ENCODE measurements at places on chromosomes 7 and 10. TPM values are rescaled to one million over a fixed set of nuclear protein-coding genes. Genes with fewer than 3 reads are reported as not detected.

The GPR85 gene
- polyA plus RNA-seq, result 3.0 TPM

DNA sequence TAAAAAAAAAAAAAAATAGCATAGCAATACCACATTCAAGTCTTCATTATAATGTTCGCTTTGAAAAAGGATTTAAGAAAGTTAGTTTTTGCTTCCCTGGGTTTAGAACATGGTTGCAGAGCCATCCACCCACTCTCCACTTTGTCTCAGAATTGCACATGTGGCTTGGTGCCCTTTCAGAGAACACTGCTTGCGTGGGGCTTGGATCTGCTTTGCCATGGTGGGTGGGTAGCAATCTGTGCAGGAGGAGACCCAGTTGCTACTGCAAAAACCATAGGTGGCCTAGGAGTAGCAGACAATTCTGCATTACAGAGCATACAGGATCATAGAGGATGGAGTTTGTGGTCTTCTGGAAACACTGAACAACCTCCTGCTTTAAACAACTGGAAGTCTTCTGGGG lies 421.4 kb upstream of the CELF2 start:
- no peaks in the 10 kb centered on the region for H3K4me1 ChIP-seq
- H3K4me3 ChIP-seq, result no peak overlapping the region
- no peaks in the 10 kb centered on the region for H3K27me3 ChIP-seq
- no peaks in the 10 kb centered on the region for H3K36me3 ChIP-seq

DNA sequence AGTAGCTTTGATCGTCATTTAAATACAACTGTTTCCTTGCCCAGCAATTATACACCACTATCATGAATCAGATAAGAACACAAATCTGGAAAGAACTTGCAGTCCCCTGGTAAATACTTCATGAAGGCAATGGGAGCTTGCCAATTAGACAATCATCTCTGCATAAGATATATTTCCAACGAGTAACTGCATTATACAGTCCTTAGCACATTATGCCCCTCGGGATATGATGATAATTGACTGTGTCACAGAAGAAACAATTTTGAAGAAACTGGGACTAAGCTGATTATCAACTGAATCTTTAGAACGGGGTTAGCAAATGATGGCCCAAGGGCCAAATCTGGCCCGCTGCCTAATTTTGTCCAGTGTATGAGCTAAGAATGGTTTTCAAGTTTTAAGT lies 155.7 kb downstream of the TRIL start:
- H3K4me3 ChIP-seq, result no peak overlapping the region
- no peaks in the 10 kb centered on the region for H3K27me3 ChIP-seq
- DNase-seq, result peak; percentile 81
- no peak overlapping the region for H3K27ac ChIP-seq
- H3K4me1 ChIP-seq, result no peaks in the 10 kb centered on the region
- H3K36me3 ChIP-seq, result no peaks in the 10 kb centered on the region

- peak; percentile 57 for DNase-seq
- peak overlapping the region; percentile 77 for H3K27ac ChIP-seq
- peaks cover 34% of the 10 kb centered on the region for H3K4me1 ChIP-seq
Observed at GRCh38 chr10:77392236-77392721, 245.3 kb downstream of the KCNMA1 start.

The HABP2 gene
- polyA plus RNA-seq, result not detected

- H3K36me3 ChIP-seq, result no peaks in the 10 kb centered on the region
- peak; percentile 46 for DNase-seq
- no peak overlapping the region for H3K27ac ChIP-seq
- no peak overlapping the region for H3K4me3 ChIP-seq
- H3K4me1 ChIP-seq, result no peaks in the 10 kb centered on the region
Observed at GRCh38 chr7:3371601-3372000, 70.5 kb downstream of the SDK1 start.

The CRYGN gene
- polyA plus RNA-seq, result 0.02 TPM

- peaks cover 3% of the 10 kb centered on the region for H3K4me1 ChIP-seq
- no peaks in the 10 kb centered on the region for H3K27me3 ChIP-seq
- peaks cover 37% of the 10 kb centered on the region for H3K36me3 ChIP-seq
- H3K27ac ChIP-seq, result no peak overlapping the region
Observed at GRCh38 chr10:73768881-73769280, 13.0 kb upstream of the CHCHD1 start.

- H3K36me3 ChIP-seq, result no peaks in the 10 kb centered on the region
- peaks cover 10% of the 10 kb centered on the region for H3K4me1 ChIP-seq
- no peak overlapping the region for H3K27ac ChIP-seq
- H3K27me3 ChIP-seq, result no peaks in the 10 kb centered on the region
Observed at GRCh38 chr10:132511121-132512051, 26.2 kb upstream of the INPP5A start.

Measured in fibroblast of lung (primary cell).